ENCODE measurements at places on chromosomes 11 and 22.

DNA sequence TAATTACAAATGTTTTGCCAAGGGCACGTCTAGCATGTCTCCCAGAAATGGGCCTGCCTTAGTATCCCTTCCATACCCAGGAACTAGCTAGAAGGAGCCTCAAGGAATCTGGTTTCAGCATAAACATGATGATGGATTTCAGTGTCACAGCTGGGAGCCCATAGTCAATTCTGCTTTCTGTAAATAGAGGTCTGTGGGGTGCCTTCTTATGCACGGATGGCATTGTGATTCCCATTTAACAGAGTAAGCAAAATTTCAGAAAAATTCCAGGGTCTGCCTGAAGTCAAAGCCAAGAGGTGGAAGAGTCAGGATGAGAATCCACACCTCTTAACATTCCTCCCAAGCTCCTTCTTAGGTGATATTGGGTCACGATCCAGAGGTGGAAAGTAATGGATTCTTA, 12.1 kb downstream of the DUSP18 start:
- DNase-seq = no peak

DNA sequence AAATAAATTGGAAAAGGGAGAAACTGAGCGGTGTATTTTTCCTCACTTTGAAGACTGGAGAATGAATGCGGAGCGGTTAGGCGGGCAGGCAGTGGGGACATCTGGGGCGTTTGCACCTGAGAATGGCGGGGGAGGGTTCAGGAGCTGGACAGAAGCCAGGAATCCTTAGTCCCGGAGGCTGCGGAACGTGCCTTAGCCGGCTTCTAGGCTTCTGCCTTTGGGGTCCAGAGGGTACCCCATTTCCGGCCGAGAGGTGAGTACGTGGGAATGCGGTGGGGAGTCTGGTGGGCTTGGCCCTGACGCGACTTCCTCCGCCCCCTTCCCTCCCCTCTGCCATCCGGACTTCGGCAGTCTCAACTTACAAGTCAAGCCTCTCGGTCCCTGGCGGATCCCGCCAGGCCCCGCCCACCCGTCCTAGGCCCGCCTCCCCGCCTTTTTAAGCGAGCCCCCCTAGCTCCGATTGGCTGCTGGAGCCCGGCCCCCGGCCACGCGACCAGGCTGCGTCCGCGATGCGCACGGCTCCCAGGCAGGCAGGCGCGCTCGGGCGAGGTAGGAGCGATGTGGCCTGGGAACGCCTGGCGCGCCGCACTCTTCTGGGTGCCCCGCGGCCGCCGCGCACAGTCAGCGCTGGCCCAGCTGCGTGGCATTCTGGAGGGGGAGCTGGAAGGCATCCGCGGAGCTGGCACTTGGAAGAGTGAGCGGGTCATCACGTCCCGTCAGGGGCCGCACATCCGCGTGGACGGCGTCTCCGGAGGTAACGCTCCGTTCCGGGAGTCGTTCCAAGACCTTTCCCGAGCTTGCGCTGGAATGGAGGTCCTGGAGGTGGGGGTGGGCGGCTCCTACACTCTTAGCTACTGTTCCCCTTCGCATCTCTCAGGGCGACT, at the start of gene GCAT:
TSS of gene GCAT (plus strand) at position 525 of the 884 bp plus-strand sequence. CDS start at position 559, 34 bp downstream.
- DNase-seq = peak; percentile 89

DNA sequence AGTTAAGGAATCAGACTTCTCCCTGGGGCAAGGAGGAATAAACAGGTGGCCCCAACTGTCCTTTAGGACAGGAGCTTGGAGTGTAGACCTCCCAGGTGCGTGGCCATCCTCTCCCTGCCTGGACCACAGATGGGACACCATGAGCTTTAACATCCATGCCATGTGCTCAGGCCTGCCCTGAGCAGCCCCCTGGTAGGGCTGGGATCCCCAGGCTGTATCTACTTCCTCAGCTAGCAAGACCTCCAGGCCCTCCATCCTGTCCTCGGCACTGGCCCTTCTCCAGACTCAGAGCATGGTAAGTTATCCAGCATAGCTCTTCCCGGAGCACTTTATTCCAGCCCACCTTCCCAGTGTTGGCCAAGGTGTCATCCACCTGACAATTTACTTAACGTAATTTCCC, 5.7 kb downstream of the CD6 start:
- DNase-seq = no peak

DNA sequence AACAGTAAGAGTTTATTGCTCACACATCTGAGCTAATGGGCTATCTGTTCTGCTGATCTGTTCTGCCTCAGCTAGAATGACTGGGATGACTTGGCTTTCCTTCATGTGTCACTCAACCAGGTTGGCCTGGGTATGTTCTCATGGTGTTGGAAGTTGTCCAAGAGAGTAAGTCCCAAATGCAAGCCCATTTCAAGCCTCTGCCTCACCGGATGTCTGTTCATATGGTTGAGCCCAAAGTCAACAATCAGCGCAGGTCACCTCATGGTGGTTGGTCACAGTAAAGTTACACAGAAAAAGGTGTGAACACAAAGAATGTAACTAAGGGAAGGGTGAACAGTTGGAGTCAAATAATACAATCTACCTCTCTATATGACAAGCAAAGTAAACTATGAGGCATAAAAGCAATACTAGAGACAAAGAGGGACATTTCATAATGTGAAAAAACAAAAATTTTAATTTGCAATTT, 1.9 kb downstream of the GDPD4 start:
- DNase-seq = no peak

- DNase-seq = no peak
Measured at GRCh38 chr11:60810151-60810550, 25.0 kb downstream of the MS4A10 start.

- DNase-seq = no peak
Measured at GRCh38 chr11:33001751-33002542, 13.7 kb upstream of the DEPDC7 start.

DNA sequence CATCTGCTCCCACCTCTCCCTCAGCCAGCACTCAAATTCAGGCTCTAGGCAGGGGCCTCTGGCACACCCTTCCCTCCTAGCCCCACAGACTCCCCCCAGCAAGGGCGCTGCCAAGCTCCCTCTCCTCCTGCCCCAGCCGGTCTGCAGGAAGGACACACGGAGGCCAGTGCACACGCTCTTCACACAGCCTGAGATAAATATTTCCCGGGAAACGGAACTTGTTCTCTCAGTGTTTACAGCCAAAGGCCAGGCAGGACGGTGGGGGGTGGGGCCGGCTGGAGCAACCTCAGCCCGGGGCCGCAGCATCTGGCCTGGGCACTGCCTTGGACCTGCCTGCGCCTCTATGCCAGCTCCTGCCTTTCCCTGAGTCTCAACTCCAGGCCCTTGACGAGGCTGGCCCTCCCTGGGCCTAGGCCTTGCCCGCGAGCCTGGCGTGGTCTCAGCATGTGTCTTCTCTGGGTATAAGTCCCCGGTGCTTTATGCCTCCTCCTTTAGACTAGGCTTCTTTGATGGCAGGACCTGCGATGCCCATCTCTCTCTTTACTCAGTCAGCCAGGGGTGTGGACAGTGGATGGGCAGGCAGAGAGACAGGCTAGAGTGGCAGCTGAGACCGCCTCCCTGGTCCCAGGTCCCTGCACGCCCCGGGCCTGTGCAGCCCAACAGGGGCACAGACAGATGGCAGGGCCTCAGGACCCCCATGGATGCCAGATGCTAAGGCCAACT, 48.4 kb downstream of the PDE2A start:
- DNase-seq = no peak

- DNase-seq = no peak
Measured at GRCh38 chr11:126613272-126613671, 257.8 kb downstream of the ST3GAL4 start.

GRCh38 chr11:27837895-27838563, 137.8 kb upstream of the BDNF start:
- no peak for DNase-seq

- DNase-seq = no peak
Measured at GRCh38 chr11:8532475-8532874, 61.6 kb downstream of the STK33 start.

DNA sequence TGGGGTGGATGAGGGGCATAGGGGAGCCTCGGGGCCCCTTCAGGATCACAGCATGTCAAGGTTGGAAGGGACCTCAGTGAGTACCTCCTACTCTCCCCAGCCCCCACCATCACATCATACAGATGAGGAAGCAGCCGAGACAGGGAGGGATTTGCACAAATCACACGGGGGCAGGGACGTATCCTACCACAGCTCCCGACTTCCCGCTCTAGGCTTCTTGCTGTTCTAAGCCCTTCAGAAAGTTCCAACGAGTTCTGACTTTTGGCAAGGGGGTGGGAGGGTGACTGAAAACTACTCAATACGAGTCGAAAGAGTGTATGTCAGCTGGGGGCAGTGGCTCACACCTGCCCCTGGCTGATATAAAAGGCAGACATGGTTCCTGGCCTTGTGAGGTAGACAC, 4.7 kb upstream of the RAD9A start:
- no peak for DNase-seq

GRCh38 chr11:100612766-100613165, 74.3 kb upstream of the ARHGAP42 start:
- no peak for DNase-seq

DNA sequence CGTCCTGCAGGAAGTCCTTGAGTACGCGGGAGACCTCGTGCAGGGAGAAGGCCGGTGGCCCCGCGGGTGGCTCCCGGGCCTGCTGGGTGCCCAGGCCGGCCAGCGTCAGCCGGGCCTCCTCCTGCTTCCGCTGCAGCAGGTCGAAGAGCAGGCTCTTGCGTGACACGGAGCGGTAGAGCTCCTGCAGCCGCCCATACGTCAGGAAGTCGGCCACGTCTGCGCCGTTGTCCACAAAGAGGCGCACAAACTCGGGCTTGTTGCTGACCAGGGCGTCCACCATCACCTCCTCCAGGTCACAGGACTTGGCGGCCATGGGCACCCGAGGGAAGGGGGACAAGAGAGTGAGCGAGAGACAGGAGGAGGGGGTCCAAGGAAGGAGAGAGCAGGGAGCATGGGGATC, 14.6 kb downstream of the TSSC4 start:
- DNase-seq = no peak

- DNase-seq = no peak
Measured at GRCh38 chr11:111737444-111738210, 28.6 kb downstream of the PPP2R1B start.

- DNase-seq = no peak
Measured at GRCh38 chr11:44007481-44008087, 40.2 kb upstream of the ACCSL start.

- DNase-seq = no peak
Measured at GRCh38 chr22:39530692-39531331, 1.7 kb downstream of the RPS19BP1 start.

DNA sequence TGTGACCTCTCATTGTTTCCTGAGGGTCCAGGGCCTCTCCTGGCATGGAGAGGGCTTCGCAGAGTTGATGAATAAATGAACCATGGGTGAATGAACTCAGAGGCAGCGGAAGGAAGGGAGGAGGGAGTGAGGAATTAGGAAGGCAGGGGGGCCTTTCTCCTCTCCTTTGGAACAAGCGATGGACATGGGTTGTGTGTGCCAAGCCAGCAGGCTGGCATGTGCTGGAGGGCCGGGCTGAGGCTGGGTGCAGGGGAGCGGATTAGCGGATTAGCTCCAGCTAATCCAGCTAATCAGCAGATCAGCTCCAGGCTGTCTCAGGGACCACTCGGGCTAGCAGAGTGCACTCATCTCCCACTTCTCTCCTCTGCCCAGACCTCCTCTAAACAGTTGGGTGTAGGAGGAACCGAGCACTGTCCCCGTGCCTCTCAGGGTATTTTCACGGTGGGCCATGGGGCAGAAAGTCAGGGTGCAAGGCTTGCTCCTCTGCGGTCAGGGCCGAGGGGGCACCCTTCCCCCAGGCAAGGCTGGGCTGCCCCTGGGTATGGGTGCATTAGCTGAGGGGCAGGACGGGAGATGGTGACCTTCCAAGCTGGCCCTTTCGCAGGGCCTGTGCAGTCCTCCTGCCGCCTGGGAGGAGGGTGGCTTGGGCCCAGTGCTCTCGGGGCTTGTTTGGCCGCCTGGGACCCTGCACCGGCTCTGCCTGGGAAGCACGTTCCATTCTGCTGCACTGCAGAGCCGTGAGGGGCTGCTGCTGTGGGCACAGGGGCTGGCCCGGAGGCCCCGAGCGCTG, 120.3 kb upstream of the B3GAT1 start:
- no peak for DNase-seq

DNA sequence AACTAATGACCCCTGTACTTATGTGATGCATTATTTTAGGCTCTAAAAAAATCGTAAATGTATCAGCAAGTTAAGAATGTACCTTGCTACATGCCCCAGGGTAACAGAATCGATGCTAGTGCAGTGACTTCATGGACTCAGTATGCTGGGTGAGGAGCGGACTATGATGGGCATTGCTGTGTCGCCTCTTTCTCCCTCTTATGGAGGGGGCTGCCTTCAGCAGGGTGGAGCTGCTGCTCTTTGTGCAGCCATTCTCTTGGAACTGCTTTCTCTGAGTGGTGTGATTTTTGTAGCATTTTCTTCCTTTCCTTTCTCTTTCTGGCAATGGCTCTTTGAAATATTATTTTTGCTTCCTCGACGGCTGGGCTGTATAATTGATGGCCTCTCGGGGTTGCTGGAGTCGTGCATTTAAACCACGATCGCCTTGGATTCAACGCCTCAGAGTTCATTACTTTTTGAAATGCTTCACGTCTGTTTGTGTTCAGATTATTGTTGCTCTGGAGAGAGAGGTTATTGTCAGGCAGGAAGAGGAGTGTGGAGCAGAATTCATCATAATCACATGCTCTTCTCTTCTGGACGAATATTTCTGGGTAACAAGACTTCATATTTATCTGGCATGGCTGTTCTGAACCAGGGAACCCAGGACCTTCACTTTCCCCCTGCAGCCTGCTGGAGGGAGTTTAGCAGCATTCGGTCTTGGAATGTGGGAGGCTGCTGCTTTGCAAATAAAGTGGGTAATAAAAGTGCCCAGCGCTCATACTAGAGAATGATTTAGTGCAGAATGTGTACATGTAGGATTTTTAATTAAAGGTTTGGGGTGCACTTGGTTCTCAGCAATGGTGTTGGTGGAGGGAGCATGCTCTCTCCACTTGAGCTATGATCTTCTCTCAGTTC, 804.2 kb downstream of the NTM start:
- DNase-seq = no peak

DNA sequence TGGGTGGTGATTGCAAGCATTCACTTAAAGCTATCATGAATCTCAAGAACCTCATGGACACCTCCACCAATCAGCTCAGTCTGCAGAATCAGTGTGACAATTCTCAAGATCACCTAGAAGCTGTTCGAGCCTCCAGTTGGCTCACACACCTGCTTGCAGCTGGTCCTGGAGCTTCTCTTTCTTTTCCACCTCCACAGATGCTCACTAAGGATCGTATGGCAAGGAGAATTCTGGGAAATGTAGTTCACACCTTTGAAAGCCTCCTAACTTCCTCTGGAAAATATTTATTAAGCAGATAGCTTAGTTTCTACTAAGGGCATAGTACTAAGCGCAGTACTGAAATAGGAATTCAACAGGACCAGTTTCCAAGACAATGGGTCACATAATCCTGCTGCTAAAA, 26.2 kb downstream of the FSHB start:
- DNase-seq = no peak

GRCh38 chr11:84140386-84141169, 854.4 kb upstream of the CCDC90B start:
- DNase-seq = no peak

DNA sequence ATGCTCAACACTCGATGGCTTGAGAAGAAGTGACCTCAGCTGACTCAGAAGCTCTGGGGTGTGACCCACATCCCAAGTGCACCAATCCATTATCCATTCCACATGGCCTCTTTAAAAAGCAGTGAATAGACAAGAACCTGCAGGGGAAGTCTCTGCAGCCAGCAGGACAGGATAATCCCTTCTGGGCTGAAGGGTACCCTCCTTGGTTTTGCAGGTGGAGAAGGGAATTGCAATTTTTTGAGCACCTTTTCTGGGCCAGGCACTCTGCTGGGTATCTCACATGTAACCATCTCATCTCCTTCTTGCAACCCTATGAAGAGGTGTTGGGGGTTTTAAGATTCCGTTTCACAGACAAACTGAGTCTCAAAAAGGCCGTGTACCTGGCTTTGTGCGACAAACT, 76.6 kb downstream of the MYO18B start:
- no peak for DNase-seq
